Stimulated activated CD4-positive, alpha-beta T cell treated with anti-CD3 and anti-CD28 coated beads, Interleukin-1b, Interleukin-23, amount 100 ng/mL, for 1 hour (primary cell): ENCODE measurements at places on chromosomes 7 and 10.

- no peak for DNase-seq
These were observed 79.3 kb upstream of the IL6 start for GRCh38 chr7:22647451-22648257.

DNA sequence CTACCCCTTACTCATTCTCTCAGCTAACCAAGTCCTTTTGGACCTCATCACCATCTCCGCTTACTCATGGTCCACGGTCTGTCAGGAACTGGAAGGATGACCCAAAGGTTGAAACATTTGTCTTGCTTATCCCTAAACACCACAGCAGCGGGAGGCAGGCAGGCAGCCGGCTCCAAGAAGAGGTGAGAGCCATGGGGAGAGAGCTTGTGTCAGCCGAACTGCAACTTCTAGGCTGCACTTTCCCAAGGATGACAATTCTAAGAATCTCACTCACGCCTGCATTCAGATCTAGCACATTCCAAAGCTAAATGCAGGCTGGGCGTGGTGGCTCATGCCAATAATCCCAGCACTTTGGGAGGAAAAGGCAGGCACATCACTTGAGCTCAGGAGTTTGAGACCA lies 86.0 kb downstream of the SPDYE5 start:
- no peak for DNase-seq

GRCh38 chr7:15104411-15105092 lies 202.0 kb upstream of the DGKB start:
- DNase-seq: no peak

DNA sequence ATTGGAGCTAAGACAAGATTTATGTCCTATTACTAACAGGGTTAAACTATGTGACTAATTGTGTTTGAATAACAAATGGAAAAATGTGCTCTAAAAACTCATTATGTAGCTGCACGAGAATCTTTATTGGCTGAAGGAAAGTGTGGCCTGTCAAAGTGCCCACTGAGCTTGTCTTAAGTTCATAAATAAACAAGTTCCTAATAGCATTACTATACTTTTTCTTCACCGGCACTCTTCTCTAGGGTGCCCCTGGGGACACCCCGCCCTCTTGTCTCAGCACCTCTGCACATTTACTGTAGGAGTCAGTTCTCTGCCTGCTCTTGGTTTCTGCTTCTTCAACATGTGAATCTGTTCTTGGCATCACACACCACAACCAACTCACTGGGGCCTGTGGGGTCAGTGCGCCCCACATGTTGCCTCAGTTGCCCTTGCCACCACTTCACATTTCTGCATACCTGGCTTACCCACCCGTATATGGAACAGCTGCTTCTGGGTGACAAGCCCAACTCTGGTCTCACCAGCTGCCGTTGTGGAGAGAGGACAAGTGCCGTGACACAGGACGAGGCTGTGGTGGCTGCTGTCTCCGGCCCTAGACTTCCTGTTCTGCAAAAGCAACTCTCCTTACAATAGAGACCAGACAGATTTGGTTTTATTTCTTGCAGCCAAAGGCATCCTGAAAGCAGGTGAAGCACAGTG lies 96.3 kb upstream of the DDC start:
- DNase-seq: no peak

DNA sequence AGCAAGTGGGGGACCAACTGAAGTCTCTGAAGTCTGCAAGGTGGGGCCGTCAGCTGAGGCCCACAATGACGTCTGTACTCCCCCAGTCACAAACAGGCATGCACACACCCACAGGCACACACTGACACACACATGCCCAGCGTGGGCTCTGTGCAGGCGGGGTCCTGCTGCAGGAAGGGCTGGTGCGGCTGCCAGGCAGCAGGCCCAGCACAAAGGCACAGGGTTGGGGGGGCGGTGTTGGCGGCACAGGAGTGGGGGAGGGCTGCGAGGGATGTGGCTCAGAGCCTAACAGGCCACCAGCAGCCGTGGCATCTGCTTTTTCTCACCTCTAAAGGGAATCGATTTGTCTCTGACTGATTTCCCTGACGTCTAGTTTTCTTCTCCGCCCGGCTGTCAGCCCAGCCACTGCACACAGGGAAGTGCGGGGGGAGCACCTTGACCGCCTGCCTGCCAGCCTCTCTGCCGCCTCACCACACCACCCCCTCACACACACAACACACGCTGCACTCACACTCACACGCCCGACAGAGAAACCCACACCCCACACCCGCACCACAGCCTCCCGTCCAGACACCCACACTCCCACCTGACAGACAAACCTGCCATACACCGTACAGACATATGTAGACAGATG lies 43.5 kb upstream of the ZMIZ1 start:
- DNase-seq: no peak

DNA sequence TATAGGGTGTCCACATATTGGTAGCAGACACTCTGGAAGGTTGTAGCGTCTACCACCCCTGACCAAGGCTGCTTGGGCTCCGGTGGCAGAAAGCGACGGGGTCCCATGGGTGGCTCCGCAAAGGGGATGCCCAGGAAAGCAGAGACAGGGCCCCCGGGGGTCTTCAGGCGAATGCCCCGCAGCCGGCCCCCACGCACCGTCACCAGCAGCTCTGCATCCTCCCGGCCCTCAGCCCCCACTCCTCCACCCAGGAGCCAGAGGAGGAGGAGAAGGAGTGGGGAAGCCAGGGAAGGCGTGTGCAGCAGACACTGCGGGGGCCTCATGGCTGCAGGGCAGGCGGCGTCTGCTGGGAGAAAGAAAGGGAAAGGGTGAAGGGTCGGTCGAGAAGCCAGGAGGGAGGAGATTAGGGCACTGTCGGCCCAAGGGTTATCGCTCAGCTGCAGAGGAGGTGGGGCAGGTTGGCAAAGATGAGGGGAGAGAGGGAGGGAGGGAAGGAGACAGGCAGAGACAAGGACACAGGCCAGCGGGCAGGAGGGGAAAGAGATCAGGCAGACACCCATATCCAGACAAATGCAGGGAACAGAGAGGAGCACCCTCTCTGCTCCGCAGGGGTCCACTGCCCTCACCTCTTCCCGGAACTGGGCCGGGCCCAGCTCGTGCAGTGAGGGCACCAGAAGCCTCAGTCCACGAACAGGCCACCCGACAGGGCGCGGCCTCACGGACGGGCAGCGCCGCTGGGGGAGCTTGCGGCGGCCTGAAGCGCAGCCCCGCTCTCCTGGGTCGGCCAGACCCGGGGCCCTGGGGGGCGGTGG lies 1.6 kb downstream of the ACHE start:
- no peak for DNase-seq

DNA sequence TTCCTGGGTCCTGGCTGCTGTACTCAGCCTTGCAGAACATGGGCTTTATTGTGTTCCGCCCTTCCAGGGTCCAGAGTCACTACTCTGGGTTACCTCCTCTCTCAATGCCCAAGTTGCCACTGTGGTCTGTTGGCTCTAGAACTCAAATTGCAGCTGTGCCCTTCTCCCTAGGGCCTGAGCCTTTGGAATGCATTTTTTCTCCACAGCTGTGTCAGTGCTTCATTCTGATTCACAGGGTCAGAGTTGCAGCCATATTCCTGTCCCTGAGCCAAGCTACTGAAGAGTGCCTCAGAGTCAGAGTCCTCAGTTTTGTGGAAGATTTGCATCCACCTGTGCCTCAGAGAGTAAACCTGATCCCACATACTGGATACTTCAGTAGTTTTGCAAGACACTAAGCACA lies 167.5 kb downstream of the ITGB1 start:
- DNase-seq: no peak

GRCh38 chr10:87940210-87940609 lies 76.8 kb downstream of the PTEN start:
- DNase-seq: no peak

DNA sequence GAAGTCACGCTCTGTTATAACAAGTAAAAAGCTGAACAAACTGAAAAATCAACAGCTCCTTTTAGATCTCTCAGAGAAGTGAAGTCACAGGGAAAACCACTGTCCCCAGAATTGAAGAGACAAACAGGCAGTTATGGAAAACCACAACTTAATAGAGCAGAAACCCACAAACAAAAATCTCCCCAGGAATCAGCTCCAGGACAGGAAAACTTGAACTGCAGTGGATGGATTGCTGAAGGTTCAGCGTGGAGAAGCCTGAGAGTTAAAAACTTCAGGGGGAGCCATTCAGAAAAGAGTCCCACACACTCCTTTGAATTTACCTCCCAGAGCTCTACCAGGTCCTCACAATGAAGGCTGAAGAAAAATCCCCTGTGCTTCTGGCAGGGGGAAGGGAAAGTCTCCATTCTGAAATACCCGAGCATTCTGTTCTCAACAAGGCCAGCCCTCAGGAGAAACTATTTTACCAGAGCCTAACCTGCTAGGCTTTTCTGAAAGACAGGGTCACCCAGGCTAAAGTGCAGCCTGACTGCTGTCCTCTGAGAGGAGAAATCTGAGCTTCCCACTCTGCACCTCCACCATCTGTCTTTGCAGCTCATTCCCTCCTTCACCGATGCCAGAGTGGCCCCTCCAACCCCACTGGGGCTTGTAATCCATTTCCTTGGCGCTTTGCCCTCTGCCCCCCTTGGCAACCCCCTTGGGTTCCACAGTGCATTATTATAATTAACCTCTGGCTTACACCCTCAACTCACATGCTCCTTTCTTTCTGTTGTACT lies 65.0 kb upstream of the CCNY start:
- DNase-seq: no peak

GRCh38 chr10:6197321-6197720 lies 5.4 kb upstream of the PFKFB3 start:
- DNase-seq: no peak

GRCh38 chr7:151905766-151906165 lies 28.9 kb upstream of the PRKAG2 start:
- DNase-seq: no peak
